ENCODE measurements at places on chromosomes 4 and X. TPM values are rescaled to one million over a fixed set of nuclear protein-coding genes. Genes with fewer than 3 reads are reported as not detected.

Gene XK
- 0.36 TPM for total RNA-seq

Gene CLGN
- 4.9 TPM for total RNA-seq

Gene ERVMER34-1
- total RNA-seq = 0.49 TPM

Gene MAGEH1
- total RNA-seq = 7.8 TPM

Gene GASK1B
- 0.21 TPM for total RNA-seq

Gene RAB41
- total RNA-seq = not detected

Gene SPACA5
- total RNA-seq = not detected

Gene SCD5
- total RNA-seq = 6.8 TPM

Gene PTPN13
- 4.0 TPM for total RNA-seq

Gene ANOS1
- 0.20 TPM for total RNA-seq

Gene FAM149A
- 1.6 TPM for total RNA-seq

Gene AFM
- total RNA-seq = not detected

Gene NUDT11
- 2.6 TPM for total RNA-seq

Gene P2RY8
- not detected for total RNA-seq
